ENCODE measurements at places on chromosomes 1 and 21.

DNA sequence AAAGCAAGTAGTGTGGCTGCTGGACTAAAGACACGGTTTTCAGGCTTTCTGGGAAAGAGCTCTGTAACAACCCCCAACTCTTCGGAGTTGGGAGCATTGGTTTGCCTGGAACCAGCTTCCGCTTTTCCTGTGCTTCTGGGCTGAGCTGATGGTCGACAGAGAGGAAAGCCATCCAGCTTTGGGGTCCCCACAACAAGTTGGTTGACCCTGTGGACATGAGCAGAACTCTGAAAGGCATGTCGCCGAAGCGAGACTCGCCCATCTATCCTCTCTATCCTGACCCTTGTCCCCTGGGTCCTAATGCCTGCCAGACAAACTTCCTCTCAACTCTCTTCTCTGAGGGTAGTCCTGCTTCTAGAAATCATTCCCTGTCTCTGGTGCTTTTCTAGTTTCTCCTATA is 31.9 kb upstream of the FCGR2A start:
- no peak for DNase-seq

DNA sequence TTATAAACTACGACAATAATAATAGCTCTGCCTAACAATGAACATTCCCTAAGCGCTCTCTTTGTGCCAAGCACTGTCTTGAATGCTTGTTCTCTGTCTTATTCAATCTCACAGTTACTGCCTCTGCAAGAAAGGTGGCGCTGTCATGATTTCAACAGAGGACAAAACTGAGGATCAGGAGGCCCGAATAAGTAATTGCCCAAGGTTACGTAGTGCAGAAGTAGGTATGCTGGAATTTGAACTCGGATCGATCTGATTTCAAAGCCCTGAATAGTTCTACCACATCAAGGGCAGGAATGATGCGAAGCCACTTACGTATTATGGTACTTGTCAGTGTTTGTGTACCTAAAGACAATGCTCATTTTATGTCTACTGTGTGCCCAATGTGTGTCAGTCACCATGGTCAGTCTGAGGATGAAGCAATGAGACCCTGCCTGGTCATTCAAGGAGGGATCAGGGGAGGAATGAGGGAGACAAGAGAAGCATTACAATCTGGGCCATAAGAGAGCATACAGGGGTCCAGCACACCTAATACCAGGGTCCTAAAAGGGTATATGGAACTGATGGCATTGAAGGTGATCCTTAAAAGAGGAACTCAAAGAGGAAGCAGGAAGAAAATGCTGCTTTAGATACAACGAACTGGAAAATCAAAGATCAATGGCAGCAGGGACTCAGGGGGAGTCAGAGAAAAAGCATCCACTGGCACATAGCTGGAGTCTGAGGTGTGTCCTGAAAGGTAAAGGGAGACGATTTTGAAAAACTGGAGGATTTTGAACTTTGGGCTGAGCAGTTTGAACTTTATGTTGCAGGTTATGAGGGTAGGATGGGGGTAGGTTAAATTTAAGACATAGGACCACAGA is 389.2 kb downstream of the PLPP3 start:
- no peak for DNase-seq

GRCh38 chr1:60920561-60920960 is 161.8 kb upstream of the NFIA start:
- DNase-seq, result no peak

DNA sequence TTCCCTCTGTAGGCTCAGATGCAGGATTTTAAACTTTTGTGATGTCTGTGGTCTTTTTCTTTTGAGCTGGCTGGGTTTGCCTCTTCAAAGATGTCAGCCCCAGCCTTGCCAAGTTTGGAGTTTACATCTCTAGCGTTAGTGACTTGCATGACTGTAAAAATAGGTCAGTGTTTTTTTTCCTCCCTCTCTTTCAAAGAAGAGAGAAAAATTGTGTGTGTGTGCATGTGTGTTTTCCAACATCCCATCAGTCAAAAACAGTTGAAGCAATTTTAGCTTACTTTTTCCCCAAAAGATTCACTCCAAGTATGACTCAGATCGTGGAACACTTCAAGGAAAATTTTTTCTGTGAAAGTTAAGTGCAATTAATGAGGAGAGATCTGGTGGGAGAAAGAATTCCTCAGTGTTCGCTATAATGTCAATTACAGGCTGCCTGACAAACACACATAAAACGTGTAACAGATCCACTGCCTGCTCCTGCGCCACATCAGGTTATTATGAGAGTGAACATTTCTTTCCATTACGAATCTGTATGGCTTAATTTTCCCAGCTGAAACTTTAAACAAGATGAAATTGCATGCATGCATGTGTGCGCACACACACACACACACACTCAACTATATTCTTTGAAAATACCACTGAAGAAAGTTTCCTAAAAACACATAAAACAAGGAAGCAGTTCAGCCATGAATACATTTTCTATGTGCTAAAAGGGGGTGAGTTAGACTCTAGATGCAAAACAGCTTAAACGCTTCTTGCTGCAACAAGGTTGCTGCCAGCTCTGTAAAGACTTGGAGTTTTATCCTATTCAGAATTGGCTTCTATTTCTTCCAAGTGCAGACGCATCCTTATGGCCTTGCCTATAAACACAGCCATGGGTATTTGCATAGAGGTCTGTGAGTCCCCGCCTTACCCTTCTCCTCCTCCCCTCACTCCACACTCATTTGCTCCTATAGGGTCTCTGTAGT is 55.5 kb downstream of the TLR5 start:
- DNase-seq, result no peak

DNA sequence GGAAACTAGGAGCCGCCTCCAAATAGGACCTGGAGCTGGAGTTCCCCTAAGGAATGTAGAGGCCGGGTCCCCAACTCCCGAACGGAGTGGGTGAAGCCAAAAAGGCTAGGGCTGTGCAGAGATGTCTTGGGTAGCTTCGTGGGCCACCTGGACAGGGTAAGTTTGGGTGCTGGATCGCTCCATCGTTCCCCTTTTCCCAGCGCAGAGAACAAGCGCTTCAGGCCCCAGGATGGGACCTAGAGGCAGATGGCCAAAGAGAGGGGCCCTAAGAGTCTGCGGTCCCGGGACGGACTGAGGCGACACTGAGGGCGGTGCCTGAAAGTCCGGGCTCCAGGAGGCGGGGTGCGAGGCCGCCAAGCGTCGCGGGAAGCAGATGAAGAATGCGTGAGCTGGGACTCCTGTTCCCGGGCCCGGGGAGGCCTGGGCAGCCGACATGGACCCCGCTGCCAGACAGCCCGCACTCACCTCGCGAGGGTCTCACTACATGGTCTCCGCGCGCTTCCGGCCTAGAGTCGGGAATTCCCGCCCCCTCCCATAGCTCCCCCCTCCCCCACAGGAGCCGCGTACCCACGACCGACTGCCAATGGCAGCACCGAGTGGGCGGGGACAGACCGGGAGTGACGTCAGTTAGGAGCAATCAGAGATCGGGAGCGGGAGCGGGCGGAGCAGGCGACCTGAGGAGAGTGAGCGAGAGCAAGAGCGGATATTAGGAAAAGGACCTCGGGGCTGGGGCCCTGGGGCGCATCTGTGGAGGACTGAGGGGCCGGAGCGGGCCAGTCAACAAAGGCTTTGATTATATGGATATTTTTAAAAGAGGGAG is at the start of gene SLC39A1:
Gene SLC39A1, minus strand, starts transcription at position 508 of the 820 bp plus-strand sequence. CDS start 822 bp downstream, outside the sequence.
- peak; percentile 95 for DNase-seq

- DNase-seq, result no peak
Observed at GRCh38 chr1:47611992-47612391, 174.1 kb downstream of the FOXD2 start.

DNA sequence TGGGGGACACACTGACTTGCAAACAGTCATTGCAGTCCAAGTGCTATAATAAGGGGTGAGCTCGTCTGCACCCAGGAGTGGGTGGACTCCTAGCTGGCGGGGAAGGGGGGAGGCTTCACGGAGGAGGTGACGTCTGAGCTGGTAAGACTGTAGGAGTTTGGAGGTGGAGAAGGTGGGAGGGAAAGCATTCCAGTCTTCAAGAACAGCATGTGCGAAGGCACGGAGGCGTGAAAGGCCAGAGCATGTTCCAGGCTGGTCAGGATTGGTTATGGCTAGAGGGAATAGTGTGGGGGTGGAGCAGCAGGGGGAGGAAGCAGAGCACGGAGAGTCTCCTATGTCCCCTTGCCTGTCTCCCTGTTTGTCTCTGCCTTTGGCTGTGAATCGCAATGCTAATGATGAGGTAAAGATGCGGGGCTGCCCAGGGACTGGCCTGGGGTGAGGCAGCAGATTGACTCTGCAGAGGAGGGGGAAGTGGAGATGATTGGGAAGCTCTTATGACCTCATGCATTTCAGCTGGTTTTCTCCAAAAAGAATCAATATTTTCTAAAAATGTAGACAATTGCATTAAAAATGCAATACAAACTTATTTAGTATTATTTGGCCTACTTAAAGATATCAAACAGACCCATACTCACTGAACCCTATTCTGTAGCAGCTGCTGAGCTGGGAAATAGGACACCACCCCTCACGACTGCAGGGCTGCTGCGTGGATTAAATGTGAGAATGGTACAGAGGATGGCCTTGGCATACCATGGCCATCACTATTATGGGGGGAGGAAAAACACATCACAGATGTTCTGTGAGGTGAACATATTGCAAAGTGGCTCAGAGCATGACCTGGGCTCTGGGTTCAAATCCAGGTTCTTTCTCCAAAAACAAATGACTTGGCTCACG is 2.6 kb upstream of the ZNF436 start:
- no peak for DNase-seq

DNA sequence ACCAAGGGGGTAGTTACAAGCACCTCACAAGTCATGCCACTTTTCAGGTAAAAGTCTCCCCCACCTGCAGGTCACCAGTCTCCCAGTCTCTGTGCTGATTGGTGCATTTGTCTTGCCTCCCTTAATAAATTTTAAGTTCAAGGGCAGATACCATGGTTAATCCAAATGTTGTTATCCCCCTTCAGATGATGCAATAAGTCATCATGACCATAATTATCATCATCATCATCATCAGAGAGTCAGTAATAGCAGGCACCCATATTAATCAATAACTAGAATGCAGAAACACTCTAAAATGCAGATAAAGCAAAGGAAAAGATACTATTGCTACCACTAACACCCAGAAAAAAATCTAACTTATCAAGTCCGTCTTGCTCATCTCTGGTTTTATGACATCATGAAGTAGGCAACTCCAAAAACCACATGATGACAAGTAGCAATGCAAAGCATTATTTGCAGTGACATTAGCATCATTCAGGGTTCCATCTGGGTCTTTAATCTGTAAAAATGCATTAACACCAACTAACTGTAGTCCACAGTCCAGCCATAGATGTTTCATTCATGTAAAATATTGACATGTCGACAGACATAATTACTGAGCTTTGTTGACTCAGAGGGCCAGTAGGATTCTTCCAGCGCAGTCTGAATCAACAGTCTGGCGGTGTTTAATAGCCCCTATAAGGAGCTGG is 492.0 kb upstream of the RUNX1 start:
- no peak for DNase-seq

DNA sequence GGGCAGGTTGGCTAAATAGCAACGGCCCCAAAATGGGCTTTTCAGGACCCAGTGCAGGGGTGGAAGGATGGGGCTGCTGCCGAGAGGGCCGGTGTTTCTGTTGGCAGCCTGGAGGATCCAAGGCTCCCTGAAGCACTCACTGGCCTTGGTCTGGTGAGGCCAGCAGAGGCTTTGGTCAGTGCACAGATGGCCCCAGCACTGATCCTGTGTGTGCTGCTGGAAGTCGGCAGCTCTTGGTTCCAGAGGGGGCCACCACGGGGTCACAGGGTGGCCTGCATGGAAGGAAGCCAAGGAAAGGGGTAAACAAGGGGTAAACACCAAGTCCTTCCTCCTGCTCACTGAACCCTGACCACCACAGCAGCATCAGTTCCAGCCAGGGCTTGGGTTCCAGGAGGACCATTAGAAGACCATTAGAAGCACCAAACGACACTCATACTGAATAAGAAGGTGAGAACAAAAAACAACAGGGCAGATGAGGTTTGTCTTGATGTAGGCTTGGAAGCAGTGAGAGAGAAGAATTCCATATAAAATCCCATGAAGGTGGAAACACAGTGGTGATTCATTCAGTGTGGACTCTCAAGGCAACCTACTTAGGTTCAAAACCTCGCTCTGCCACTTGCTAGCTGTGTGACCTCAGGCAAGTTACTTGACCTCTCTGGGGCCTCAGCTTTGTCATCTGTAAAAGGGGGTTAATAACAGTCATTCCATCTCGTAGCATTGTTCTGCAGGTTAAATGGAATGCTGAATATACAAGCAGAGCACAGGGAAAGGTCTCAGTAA is 184.5 kb downstream of the RUNX1 start:
- DNase-seq, result no peak

- no peak for DNase-seq
Observed at GRCh38 chr1:56644919-56645676, at the start of gene PRKAA2. TSS of gene PRKAA2 (plus strand) at chr1:56645314. CDS start at chr1:56645388, 74 bp downstream.

GRCh38 chr21:16363518-16363917 is 633.7 kb downstream of the USP25 start:
- DNase-seq, result no peak

DNA sequence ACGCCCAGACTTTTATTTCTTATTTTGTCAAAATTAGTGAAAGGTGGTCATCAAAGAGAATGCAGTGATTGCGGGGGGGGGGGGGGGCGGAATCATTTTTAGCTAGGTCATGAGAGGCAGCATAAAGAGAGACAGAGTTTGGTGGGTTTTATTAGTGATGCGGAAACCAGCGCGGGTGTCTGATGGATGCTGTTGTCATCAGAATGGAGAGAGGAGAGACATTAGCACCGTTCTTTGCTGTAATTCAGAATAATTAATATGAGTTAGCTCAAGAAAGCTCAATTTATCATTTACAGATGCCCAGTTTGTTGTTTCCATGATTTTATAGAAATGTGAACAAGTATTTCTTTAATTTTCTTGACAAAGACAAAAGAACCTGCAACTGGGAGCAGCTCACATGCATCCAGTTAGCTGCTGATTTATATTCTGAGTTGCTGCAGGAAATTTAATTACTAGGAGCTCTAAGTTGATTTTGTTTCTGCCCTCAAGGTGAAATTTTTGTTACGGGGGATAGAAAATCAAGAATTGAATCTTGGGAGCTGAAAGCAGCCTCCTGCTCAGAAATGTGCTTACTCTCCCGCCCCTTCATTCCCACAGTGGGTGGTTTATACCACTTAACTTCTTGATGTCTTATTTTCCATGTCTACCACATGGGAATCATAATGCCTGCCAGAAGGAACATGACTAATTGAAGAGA is 133.4 kb upstream of the MAP1LC3C start:
- DNase-seq, result no peak

DNA sequence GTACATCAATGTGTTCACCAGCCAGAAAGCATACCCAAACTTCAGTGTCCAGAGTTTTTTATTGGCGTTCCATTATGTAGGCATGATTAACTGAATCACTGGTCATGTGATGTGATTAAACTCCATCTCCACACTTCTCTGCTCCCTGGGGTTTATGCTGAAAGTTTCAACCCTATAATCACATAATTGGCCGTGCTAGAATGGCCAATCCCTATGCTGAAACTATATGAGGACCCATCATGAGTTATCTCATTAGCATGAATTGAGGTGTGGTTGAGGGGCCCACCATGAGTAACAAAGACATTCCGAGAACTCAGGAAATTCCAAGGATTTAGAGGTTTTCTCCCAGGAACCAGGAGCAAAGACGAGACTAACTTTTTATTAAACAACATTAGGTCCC is 31.8 kb upstream of the FBXO28 start:
- no peak for DNase-seq

- no peak for DNase-seq
Observed at GRCh38 chr1:28565726-28566125, 12.8 kb downstream of the TRNAU1AP start.

GRCh38 chr1:160191756-160192155 is 1.4 kb downstream of the CASQ1 start:
- DNase-seq, result no peak
